Muscle of leg (tissue), 16 donors: ENCODE measurements at places on chromosomes 3 and 15. TPM values are rescaled to one million over a fixed set of nuclear protein-coding genes. Genes with fewer than 3 reads are reported as not detected.

MAGEL2 gene
- 9.2 TPM for total RNA-seq

P2RY13 gene
- total RNA-seq = 0.75 TPM

GOLGA8T gene
- 0.27 TPM for total RNA-seq

PLAAT1 gene
- total RNA-seq = 24.3 TPM

SMCO1 gene
- 1.6 TPM for total RNA-seq

CYP11A1 gene
- 1.2 TPM for total RNA-seq

GOLGA8N gene
- total RNA-seq = 9.2 TPM

ANKRD63 gene
- 0.22 TPM for total RNA-seq

CCR9 gene
- 0.09 TPM for total RNA-seq

ADIPOQ gene
- total RNA-seq = not detected

DNA sequence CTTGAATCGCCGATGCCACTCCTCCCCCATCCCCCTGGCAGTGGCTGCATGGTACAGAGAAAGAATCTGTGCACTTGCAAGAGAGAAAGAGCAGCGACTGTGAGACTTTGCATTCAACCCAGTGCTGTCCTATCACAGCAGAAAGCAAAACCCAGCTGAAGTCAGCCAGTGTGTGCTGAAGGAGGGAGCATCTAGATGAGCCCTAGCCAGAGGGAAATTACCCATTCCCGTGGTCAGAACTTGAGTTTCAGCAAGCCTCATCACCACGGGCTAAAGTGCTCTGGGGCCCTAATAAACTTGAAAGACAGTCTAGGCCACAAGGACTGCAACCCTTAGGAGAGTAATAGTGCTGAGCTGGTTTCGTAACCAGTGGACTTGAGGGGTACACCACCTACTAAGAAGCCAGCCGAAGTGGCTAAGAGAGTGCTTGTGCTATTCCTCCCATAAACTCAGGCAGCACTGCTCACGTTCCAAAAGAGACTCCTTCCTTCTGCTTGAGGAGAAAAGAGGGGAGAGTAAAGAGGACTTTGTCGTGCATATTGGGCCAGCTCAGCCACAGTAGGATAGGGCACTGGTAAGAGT, 15.2 kb upstream of the PIK3R4 start:
- H3K36me3 ChIP-seq = no peaks in the 10 kb centered on the region
- H3K4me3 ChIP-seq = no peak overlapping the region
- H3K27me3 ChIP-seq = no peaks in the 10 kb centered on the region

DNA sequence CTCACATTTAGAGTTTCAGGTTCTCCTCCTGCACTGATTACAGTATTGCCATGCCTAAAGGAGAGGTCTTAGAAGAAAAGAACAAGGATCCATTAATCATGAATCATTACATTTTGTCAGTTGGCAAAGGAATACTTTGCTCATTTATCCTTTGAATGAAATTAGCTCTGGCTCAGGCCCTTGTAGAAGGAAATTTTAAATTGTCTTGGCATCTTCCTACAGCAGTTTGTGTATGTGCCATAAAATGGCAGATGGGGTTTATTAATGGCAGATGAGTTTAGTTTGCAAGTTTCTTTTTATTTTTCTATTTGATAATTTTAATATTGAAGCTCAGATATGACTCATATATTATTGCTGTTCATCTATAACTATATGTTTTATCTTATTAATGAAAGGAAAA, 181.2 kb upstream of the EPHA3 start:
- H3K36me3 ChIP-seq = no peaks in the 10 kb centered on the region
- DNase-seq = no peak
- no peak overlapping the region for H3K4me3 ChIP-seq
- H3K4me1 ChIP-seq = no peaks in the 10 kb centered on the region
- H3K27me3 ChIP-seq = no peaks in the 10 kb centered on the region
- H3K27ac ChIP-seq = no peak overlapping the region

- no peaks in the 10 kb centered on the region for H3K36me3 ChIP-seq
- DNase-seq = no peak
Observed at GRCh38 chr15:52529341-52529924, 753 bp upstream of the MYO5A start.

- H3K27ac ChIP-seq = no peak overlapping the region
- no peak overlapping the region for H3K4me3 ChIP-seq
- DNase-seq = no peak
- H3K27me3 ChIP-seq = no peaks in the 10 kb centered on the region
Observed at GRCh38 chr15:69916169-69916785, 181.4 kb downstream of the TLE3 start.

DNA sequence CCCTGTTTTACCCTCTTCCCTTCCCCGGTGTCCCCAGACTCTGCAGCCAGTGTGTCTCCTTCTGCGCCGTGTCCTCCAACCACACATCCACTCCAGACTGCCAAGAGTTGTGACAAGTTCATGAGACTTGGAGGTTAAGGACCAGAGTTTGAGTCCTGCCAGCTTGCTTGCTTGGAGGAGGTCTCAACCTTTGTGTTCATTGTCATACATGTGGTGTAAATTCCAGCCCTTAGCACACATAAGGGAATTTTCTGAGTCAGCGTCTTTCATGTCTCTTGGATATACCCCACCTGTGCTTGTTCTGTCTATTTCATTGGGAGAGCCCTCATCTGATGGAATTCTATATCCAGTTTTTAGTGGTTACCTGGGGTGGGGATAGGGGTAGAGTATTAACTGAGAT, 13.3 kb downstream of the CORO2B start:
- H3K4me1 ChIP-seq = peaks cover 28% of the 10 kb centered on the region
- peaks cover 2% of the 10 kb centered on the region for H3K27me3 ChIP-seq
- H3K4me3 ChIP-seq = no peak overlapping the region
- no peak overlapping the region for H3K27ac ChIP-seq
- no peaks in the 10 kb centered on the region for H3K36me3 ChIP-seq

DNA sequence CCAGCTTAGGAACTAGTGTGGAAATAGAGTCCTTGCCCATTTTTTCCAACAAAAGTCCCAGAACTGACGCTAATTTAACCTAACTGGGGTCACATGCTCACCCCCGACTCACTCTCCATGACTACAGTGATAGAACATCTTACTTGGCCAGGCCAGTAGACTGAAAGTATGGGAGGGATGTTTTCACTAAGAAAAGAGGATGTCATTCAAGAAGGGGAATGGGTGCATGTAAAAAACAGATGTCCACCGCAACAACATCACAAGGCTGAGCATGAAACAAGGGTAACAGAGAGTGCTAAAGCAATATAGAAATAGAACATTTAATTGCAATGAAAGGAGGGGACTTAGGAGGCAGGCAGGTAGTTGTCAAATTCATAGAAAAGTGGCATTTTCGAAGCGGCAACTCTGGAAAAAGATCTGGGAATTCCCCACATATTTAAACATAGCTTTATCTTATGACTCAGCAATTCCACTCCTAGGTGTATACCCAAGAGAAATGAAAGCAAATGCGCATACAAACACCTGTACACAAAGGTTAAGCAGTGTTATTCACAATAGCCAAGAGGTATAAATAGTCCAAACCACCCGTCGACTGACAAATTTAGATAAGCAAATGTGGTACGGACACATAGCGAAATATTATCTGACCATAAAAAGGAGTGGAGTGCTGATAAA, 41.1 kb upstream of the UBE2E2 start:
- no peaks in the 10 kb centered on the region for H3K27me3 ChIP-seq
- no peak overlapping the region for H3K27ac ChIP-seq
- H3K4me3 ChIP-seq = no peak overlapping the region
- no peaks in the 10 kb centered on the region for H3K4me1 ChIP-seq
- H3K36me3 ChIP-seq = no peaks in the 10 kb centered on the region

DNA sequence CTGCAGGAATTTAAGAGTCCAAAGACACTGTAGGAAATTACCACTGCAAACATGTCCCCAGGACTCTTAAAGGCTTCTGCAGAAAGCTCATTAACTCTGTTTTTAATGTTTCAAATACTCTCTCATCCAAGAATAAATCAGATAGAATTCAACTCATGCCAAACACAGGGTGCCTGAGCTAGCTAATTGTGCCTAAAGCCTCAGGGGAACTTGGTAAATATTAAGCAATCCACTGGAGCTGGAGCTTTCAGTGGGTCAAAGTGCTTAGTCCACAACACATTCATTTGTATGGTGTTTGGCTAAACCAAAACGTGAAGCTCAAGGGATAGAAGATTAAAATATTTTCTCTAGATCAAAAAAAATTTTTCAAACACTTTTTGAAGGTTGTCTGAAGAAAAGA, 131.4 kb downstream of the THRB start:
- no peak for DNase-seq
- H3K27ac ChIP-seq = no peak overlapping the region
- H3K4me1 ChIP-seq = no peaks in the 10 kb centered on the region
- H3K4me3 ChIP-seq = no peak overlapping the region
- no peaks in the 10 kb centered on the region for H3K36me3 ChIP-seq

GRCh38 chr15:71698030-71698429, 112.3 kb upstream of the NR2E3 start:
- H3K27me3 ChIP-seq = no peaks in the 10 kb centered on the region
- H3K27ac ChIP-seq = no peak overlapping the region
- DNase-seq = no peak

DNA sequence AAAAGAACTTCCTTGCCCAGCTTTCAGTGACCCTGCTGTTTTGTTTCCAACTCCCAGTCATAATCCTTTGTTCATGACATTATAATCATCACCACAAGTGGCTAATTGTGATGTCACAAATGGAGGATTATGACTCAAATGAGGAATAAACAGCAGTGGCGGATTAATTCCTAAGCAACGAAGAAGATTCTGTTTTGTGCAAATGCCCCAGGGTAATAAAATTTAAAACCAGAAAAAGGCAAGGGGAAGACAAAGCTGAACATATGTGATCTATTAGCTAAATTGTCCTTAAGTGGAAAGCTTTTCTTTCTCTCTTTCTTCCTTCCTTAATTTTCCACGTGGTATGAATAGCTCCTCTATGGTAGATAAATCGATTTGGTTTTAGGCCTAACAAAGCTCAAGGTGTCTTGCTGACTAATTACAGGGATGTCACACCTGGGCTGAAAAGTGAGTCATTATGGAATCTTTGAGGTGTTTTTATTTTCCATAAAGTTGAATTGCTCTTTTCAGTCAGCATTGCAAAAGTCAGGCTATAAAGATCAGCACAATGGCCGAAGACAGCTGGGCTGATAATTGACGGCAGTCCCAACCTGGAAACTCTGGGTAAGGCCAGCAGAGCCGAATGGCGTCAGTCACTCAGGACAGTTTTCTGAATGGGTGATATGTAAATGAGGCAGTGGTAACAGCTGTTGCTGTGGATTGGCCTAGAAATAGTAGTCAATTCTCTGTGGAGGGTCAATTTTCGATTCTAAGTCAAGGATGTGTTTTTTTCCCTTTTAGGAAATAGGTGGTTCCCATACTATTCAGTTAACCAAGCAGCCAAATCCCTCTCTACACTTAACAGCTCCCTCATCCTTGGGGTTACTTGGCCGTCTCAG, 121.5 kb downstream of the PTPRG start:
- H3K27ac ChIP-seq = peak overlapping the region; percentile 85
- peak; percentile 94 for DNase-seq
- no peak overlapping the region for H3K4me3 ChIP-seq
- H3K4me1 ChIP-seq = peaks cover 29% of the 10 kb centered on the region
- H3K27me3 ChIP-seq = no peaks in the 10 kb centered on the region
- no peaks in the 10 kb centered on the region for H3K36me3 ChIP-seq

DNA sequence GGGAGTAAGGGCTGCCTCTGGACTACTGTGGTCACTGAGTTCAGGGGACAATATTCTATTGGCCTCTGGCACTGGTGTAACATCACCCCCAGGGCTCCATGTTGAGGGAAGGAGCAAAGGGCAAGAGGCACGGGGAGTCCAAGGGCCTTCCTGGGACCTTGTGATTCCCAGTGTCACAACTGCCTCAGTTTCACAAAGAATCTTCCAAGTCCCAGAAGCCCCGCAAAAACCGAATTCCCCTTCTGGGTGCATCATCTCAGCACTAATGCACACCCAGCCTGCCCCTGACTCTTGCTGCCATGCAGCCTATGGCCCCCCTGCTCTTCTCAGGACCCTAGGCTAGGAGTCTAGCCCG, 5.5 kb downstream of the AMOTL2 start:
- no peaks in the 10 kb centered on the region for H3K27me3 ChIP-seq
- no peak for DNase-seq
- H3K27ac ChIP-seq = peak overlapping the region; percentile 69
- H3K4me3 ChIP-seq = no peak overlapping the region

DNA sequence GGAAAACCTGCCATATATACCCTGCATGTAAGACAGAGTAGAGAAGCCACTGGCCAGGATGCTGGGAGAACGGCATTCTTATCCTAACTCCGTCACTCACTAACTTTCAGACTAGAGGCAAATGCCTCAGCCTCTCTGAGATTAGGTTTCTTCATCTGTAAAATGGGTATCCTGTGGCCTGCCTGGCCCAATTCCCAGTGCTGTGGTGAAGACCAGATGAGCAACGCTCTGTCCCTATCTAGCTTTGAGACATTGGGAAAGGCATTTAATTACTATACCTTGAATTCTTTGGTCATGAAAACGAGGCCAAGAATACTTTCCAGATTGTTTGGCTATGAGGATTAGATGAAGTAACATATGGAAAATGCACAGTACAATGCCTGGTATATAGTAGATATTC, 35.9 kb downstream of the CEMIP start:
- no peak overlapping the region for H3K27ac ChIP-seq
- no peaks in the 10 kb centered on the region for H3K36me3 ChIP-seq
- no peaks in the 10 kb centered on the region for H3K4me1 ChIP-seq

GRCh38 chr15:57792724-57793449, 86.4 kb downstream of the POLR2M start:
- peaks cover 32% of the 10 kb centered on the region for H3K4me1 ChIP-seq
- no peaks in the 10 kb centered on the region for H3K27me3 ChIP-seq
- H3K27ac ChIP-seq = no peak overlapping the region

- no peaks in the 10 kb centered on the region for H3K36me3 ChIP-seq
- H3K27ac ChIP-seq = no peak overlapping the region
Observed at GRCh38 chr3:97550408-97550807, 214.2 kb upstream of the ARL6 start.

DNA sequence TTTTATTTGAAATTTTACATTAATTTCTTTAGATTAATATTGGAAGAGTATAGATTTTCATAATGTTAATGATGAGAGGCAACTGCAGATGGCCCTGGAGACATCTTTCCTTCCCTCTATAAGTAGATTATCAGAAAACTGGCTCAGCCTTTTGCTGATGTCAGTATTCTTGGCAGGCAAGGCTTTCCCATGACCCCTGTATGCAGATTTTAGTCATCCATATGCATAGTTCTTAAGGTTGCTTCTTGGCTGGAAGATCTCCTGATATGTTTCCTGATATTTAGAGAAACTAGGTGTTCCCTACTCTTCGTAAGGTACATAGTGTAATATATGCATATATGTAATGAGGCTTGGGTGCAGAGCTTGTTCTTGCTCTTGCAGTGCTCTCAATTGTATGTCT, 911.4 kb downstream of the EPHA3 start:
- peaks cover 8% of the 10 kb centered on the region for H3K4me1 ChIP-seq
- DNase-seq = peak; percentile 58
- H3K27me3 ChIP-seq = no peaks in the 10 kb centered on the region
- H3K4me3 ChIP-seq = no peak overlapping the region
- no peak overlapping the region for H3K27ac ChIP-seq
- H3K36me3 ChIP-seq = no peaks in the 10 kb centered on the region

GRCh38 chr15:99123713-99124451, 19.0 kb downstream of the SYNM start:
- peak overlapping the region; percentile 81 for H3K27ac ChIP-seq
- H3K36me3 ChIP-seq = peaks cover 3% of the 10 kb centered on the region
- no peaks in the 10 kb centered on the region for H3K27me3 ChIP-seq
